NCI-H748 treated with DMSO at 0.1 percent for 48 hours (cell line): ENCODE measurements at places on chromosomes 2 and 18.

GRCh38 chr2:33077844-33078243, 131.1 kb downstream of the LTBP1 start:
- DNase-seq: no peak

DNA sequence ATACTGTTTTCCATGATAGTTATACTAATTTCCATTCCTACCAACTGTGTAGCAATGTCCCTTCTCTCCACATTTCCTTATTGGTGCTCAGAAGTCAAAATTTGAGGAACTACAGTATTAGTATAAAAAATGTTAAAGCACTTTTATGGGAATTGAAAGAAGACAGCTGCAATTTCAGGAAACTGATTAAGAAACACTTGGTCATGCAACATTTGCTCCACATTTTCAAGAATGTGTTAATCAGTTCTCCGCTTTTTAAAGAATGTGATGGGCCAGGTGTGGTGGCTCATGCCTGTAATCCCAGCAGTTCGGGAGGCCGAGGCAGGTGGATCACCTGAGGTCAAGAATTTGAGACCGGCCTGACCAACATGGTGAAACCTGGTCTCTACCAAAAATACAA, 33.6 kb upstream of the MGAT4A start:
- no peak for DNase-seq

GRCh38 chr2:240396623-240397541, 38.6 kb upstream of the GPC1 start:
- DNase-seq: no peak

GRCh38 chr2:23600346-23600745, 215.4 kb downstream of the KLHL29 start:
- DNase-seq: no peak
